ENCODE measurements at places on chromosomes 5 and 9. TPM values are rescaled to one million over a fixed set of nuclear protein-coding genes. Genes with fewer than 3 reads are reported as not detected.

- H3K27me3 ChIP-seq, result no peaks in the 10 kb centered on the region
- H3K36me3 ChIP-seq, result no peaks in the 10 kb centered on the region
- DNase-seq, result peak; percentile 82
- no peaks in the 10 kb centered on the region for H3K4me1 ChIP-seq
- no peak overlapping the region for H3K4me3 ChIP-seq
Observed at GRCh38 chr9:88753691-88754367, 218.9 kb downstream of the NXNL2 start.

DNA sequence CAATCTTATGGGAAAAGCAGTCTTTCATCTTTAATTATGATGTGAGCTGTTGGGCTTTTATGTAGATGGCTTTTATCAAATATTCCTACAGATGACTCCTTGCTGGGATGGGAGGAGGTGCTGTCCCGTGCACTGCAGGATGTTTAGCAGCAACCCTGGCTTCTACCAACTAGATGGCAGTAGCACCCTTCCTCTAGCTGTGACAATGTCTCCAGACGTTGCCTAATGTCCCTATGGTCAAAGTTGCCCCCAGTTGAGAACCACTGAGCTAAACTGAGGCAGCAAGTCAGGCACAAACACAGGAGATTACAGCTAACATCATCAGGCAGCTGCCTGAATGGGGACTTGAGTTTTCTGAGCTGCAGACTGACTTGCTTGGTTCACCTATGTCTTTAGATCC lies 401.9 kb upstream of the PDE4D start:
- H3K4me1 ChIP-seq, result peaks cover 4% of the 10 kb centered on the region

Gene GFRA3
- total RNA-seq, result 4.1 TPM

Gene ENDOG
- 9.3 TPM for total RNA-seq

Gene SPATA31E1
- not detected for total RNA-seq

DNA sequence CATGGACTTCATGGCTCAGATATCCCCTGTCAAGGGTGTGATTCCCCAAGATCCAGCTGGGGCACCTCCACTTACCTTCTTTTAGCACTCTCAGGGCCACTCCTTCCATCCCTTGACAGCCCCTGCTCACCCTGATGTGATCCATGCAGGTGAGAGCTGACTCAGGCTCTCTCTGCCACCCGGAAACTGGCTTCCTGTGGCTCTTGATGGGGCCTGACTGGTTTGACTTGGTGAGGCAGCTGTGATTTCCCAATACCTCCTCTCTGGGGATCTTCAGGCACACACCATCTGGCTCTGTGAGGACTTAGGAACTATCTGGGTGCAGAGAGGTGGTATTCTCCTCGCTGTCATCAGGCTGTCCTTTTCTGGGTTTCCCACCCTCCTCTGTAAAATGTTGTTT lies 7.9 kb upstream of the FAT2 start:
- H3K4me1 ChIP-seq, result no peaks in the 10 kb centered on the region
- no peaks in the 10 kb centered on the region for H3K27me3 ChIP-seq
- DNase-seq, result no peak

- H3K4me3 ChIP-seq, result no peak overlapping the region
- no peak for DNase-seq
- H3K27ac ChIP-seq, result no peak overlapping the region
Observed at GRCh38 chr9:21690561-21690960, 111.9 kb upstream of the MTAP start.

Gene SLCO6A1
- not detected for total RNA-seq

Gene ZFP62
- 8.2 TPM for total RNA-seq

Gene NIPAL4
- total RNA-seq, result 3.3 TPM

DNA sequence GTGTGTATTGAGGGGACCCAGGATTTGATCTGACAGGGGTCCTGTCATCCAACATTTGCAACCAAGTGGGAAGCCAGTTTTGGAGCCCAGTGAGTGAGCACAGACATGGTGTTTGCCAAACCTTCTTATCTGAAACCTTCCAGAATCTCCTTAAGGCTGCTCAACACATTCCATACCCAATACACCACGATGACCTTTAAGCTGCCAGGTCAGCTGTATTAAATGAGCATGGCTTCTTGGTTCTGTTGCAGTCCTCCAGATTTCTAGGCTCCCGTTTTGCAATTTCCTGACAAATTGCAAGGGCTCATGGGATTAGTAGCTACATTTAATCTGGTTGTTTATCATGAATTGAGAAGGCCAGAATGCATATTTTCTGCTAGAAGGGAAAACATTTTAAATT lies 124.2 kb upstream of the ATP10B start:
- no peak overlapping the region for H3K27ac ChIP-seq
- no peaks in the 10 kb centered on the region for H3K36me3 ChIP-seq
- no peak for DNase-seq
- H3K27me3 ChIP-seq, result no peaks in the 10 kb centered on the region
- H3K4me1 ChIP-seq, result no peaks in the 10 kb centered on the region

GRCh38 chr5:60325870-60326269 lies 374.1 kb downstream of the DEPDC1B start:
- H3K4me3 ChIP-seq, result no peak overlapping the region
- peaks cover 5% of the 10 kb centered on the region for H3K4me1 ChIP-seq
- no peaks in the 10 kb centered on the region for H3K27me3 ChIP-seq
- no peak for DNase-seq
- H3K27ac ChIP-seq, result no peak overlapping the region
- H3K36me3 ChIP-seq, result no peaks in the 10 kb centered on the region

Gene GBA2
- 74.4 TPM for total RNA-seq

Gene PAEP
- not detected for total RNA-seq

DNA sequence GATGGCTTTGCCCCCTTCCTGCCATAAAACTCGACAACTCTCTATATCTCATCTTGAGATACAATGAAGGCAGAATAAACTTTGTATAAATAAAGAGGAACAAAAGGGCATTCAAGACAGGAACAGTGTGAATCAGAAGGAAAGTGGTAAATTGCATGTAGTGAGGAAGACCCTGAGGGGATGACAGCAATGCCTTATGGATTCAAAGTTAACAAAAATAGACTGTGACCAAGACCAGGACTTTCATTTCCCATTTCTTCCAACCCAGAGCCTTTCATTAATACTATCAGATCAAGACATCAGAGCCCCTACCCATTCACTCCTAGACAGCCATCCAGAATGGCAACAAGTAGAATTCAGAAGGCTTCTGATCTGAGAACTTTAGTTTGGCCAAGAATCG lies 46.4 kb upstream of the ZNF462 start:
- H3K27ac ChIP-seq, result no peak overlapping the region
- DNase-seq, result no peak
- no peak overlapping the region for H3K4me3 ChIP-seq
- H3K27me3 ChIP-seq, result no peaks in the 10 kb centered on the region
- no peaks in the 10 kb centered on the region for H3K4me1 ChIP-seq
